ENCODE measurements at places on chromosomes 3 and 15.
A peak's percentile ranks its signal among the peaks of the same experiment; 100 is the strongest.

GRCh38 chr3:125141596-125142419 is 70.7 kb downstream of the SLC12A8 start:
- DNase-seq = peak; percentile 41

DNA sequence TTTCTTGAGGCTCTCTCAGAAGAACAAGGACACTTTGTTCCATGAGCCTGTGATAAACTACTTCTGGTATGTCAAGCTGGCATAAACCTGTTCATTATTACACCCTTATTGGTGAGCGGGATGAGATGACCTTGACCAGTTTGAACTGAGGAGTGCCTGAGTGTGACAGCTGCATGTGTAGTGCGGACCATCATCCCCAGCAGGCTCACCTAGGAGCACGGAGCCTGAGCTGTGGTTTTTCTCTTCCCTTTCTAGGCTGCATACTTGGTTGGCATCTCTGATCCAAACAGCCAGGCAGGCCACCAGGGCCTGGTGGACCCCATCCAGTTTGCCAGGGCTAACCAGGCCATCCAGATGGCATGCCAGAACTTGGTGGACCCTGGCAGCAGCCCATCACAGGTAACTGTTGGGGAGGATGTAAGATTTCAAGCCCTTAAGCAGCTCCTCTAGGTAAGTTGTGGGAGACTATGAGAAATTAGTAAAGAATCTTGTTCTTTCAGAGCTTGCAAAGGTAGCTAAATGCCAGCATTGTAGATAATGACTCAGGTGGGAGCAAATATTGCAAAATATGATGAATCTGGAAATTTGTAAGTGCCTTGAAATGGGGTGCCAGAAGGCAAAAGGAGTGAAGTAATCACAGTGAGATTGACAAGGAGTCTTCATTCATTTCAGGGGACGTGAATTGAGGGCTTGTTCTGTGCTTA is 288.9 kb upstream of the TPM1 start:
- DNase-seq = no peak

- no peak for DNase-seq
These were observed 125.6 kb upstream of the ROPN1 start for GRCh38 chr3:124117486-124117885.

- DNase-seq = no peak
These were observed 996.0 kb downstream of the OTOL1 start for GRCh38 chr3:162492446-162493081.

GRCh38 chr15:65298731-65299130 is 2.9 kb downstream of the RNU5A-1 start:
- DNase-seq = no peak

GRCh38 chr3:71245971-71246880 is 337.3 kb downstream of the FOXP1 start:
- no peak for DNase-seq

DNA sequence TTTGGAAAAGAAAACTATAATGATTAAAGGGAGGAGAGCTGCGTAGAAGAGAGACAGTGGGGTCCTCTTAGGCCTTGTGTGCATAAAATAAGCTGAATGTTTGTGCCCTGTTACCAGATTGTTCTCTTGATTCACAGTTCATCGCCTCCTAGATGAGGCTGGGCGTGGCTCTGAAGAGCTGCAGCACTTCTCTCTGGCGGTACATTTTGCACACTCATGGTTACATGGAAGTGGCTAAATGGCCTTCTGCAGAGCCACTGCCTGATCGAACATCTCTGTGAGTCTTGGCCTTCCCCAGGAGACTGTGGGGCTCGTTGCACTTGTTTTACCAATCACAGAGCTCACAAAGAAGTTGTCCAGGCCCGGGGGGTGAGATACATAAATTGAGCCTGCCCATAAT is 208.8 kb downstream of the GABRG3 start:
- DNase-seq = peak; percentile 1

GRCh38 chr15:36414670-36415069 is 164.8 kb upstream of the CDIN1 start:
- no peak for DNase-seq

- no peak for DNase-seq
These were observed 245.4 kb upstream of the CDIN1 start for GRCh38 chr15:36334059-36334458.

GRCh38 chr15:92629276-92629974 is 26.1 kb downstream of the FAM174B start:
- no peak for DNase-seq

- DNase-seq = peak; percentile 4
These were observed 267.5 kb upstream of the CHRM5 start for GRCh38 chr15:33700695-33701303.

DNA sequence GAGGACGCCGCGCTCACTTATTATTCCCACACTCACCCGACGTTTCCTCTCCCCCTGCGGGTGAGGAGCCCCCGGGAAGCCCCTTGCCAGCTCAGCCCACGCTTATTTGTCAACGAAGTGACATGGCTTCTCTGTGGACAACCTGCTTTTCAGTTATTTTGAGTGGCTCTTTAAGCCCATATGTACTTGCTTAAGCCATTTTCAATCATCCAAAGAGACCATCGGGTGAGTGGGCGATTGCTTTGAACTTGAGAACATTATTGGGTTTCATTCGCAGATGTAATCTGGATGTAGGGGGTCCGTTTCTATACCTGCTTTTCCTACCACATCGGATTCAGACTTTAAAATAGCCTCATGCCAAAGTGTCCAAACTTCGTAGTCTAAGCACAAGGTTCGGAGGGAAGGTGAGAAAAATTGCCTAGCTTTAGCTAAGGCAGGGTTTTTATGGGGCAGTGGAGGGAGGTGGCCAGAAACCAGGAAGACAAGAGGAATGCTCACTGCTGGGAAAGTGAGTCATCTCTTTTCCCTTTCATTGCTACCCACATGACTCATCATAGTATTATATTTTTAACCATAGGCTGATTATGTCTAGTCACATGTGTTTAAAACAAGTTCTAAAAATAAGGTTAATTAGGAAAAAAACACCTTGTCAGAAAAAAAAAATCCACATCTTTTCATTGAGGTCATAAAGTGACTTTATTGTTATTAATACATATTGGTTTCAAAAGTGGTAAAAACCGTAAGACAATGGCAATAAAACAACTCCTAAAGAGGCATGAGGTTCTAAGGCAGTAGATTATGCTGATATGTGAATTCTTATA is 773.1 kb upstream of the NR2F2 start:
- peak; percentile 9 for DNase-seq

DNA sequence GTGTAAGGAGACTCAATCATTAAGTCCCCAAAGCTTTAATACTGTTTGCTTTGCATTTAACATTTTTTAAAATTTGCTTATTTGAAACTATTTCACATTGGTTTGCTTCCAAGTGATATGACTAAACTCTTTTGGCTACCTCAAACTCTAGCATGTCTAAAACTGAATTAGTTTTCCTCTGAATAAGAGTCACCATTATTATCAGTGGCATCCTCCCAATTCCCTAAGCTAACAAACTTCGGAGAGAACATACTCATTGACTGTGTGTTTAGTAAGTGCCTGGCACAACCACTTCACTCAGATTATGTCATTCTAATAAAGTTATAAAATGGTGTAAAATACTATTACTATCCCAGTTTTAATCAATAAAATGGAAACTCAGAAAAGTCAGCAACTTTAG is 21.9 kb downstream of the ATOSA start:
- DNase-seq = no peak

- DNase-seq = no peak
These were observed 37.3 kb upstream of the CNTN4 start for GRCh38 chr3:2061360-2061759.

- DNase-seq = no peak
These were observed 220.9 kb upstream of the NANOGP8 start for GRCh38 chr15:35305946-35306345.
